Upper lobe of right lung (tissue), 1 donor: ENCODE measurements at places on chromosomes 7 and 10. TPM values are rescaled to one million over a fixed set of nuclear protein-coding genes. Genes with fewer than 3 reads are reported as not detected.

DNA sequence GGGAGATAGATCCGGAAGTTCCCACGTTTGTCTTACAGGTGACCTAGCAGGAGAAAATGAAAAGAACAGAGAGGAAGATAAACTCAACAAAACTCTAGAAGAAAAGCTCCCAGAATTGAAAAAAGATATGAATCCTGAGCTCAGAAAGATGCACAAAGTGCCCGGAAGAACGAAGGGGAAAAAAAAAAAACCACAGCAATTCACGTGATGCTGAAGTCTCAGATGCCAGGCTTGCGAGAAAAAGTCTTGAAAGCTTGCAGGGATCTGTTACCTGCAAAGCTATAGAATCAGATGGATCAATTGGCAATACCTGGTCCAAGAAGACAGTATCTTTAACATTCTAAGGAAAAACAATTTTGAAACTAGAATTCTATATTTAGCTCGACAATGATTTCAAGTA, 33.5 kb downstream of the CARD11 start:
- no peaks in the 10 kb centered on the region for H3K4me1 ChIP-seq
- no peaks in the 10 kb centered on the region for H3K27me3 ChIP-seq
- no peaks in the 10 kb centered on the region for H3K36me3 ChIP-seq
- H3K27ac ChIP-seq: no peak overlapping the region
- no peak for DNase-seq

Gene HGF
- total RNA-seq: 26.5 TPM

GRCh38 chr10:71945819-71946474, 18.2 kb upstream of the CHST3 start:
- no peak overlapping the region for H3K4me3 ChIP-seq
- H3K4me1 ChIP-seq: no peaks in the 10 kb centered on the region
- no peak for DNase-seq
- no peak overlapping the region for H3K27ac ChIP-seq
- no peaks in the 10 kb centered on the region for H3K36me3 ChIP-seq

DNA sequence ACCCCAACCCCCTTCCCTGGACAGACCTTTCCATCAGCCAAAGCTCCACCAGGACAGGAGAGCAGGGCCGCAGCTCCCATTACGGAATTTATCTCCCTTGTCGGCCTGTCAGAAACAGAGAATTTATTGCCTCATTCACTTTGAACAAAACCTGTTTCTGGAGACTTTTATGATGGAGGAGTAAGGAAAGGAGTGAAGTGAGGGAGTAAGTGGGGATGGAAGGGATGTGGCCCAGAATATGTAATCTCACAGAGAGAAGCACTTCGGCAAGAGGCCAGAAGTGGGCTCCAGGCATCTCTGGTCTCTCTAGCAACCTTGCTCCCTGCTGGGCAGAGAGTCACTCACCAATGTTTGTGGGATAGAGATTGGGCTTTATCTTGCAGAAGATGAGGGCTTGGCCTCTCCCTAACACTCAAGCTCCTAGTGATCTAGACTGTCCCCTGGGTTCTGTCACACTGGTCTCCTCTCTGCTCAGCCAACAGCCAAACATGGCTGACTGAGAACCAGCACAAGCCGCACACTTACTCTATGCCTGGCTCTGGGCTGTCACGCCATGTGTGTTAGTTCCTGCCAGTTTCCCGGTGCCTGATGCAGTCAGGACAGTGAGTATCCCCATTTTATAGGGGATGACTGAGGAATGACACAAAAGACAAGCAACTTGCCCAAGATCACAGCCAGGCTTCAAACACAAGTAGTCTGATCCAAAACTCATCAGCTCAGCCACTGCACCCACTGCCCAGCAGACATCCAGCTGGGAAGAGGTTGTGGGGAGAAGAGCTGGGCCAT, 149.4 kb upstream of the ZMIZ1 start:
- no peak overlapping the region for H3K4me3 ChIP-seq
- no peaks in the 10 kb centered on the region for H3K36me3 ChIP-seq
- H3K27me3 ChIP-seq: no peaks in the 10 kb centered on the region
- no peaks in the 10 kb centered on the region for H3K4me1 ChIP-seq

- DNase-seq: no peak
- peaks cover 3% of the 10 kb centered on the region for H3K27me3 ChIP-seq
- H3K27ac ChIP-seq: no peak overlapping the region
- no peaks in the 10 kb centered on the region for H3K36me3 ChIP-seq
- H3K4me3 ChIP-seq: no peak overlapping the region
- H3K4me1 ChIP-seq: no peaks in the 10 kb centered on the region
Measured at GRCh38 chr10:44773565-44773964, 137.6 kb upstream of the TMEM72 start.

- no peaks in the 10 kb centered on the region for H3K36me3 ChIP-seq
- H3K27ac ChIP-seq: no peak overlapping the region
- no peak for DNase-seq
- H3K4me1 ChIP-seq: no peaks in the 10 kb centered on the region
- no peaks in the 10 kb centered on the region for H3K27me3 ChIP-seq
- H3K4me3 ChIP-seq: no peak overlapping the region
Measured at GRCh38 chr7:111476586-111477293, 85.6 kb downstream of the IMMP2L start.
